ENCODE measurements at places on chromosomes 6 and 20. TPM values are rescaled to one million over a fixed set of nuclear protein-coding genes. Genes with fewer than 3 reads are reported as not detected.

DNA sequence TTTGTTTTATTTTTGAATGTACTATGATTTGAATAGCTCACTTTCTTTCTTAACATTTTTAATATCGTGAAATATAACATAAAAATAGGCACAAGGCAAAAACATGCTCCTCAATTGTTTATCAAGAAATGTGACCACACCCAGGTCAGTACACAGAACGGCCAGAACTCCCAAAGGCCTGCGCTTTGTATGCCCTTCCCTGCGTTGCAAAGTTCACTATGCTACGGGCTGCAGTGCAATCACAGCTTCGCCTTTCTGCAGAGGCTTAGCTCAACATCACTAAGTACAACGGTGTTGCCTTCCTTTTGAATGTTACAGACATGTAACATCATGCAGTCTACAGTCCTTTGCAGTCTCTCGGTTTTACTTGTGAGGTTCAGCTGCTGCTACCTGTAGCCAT, 333.4 kb downstream of the THBS2 start:
- DNase-seq = no peak

- peak; percentile 80 for DNase-seq
Observed at GRCh38 chr6:12065321-12066140, 53.4 kb downstream of the HIVEP1 start.

Gene ALDH8A1
- 0.18 TPM for total RNA-seq

Gene HEBP2
- total RNA-seq = 64.7 TPM

DNA sequence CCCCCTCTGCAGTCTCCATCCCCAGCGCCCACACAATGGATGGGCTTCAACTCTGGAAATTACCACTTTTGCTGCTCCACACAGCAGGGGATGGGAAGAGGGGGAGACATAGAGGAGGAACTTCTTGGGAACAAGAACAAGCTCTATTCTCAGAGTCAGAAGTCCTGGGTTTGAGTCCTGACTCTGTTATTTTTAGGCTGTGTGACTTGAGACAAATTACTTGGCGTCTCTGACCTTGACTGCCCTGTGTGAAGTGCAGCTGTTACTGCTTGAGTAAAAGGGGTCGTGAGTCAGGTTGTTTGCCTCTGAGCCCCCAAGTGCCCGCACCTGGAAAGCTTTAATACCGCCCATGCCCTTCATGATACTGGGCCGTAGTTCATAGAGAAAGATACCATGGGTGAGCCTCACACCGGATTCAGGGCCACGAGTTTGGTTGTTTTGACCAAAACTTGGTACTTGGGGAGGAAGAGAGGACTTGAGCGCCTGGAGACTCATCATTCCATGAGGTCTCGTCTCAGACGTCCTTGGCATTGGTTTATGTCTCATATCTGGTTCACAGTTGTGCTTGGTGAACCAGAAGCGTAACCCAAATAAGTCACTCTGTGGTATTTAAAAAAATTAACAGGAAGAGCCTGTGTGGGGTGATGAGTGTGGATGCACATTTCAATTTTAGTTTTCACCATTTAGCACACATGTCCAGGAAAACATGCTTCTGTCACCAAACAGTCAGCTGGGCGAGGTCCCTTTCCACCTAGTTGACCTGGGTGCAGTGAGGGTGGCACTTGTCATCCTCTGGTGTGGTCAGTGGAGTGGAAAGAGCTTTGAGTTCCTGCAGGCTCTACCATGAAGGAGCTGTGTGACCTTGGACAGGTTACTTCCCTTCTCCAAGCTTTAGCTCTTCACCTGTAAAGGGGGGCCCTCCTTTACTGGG, 75.6 kb downstream of the CDC5L start:
- DNase-seq = no peak
